Naive thymus-derived CD8-positive, alpha-beta T cell (primary cell): ENCODE measurements at places on chromosomes 12 and 14. TPM values are rescaled to one million over a fixed set of nuclear protein-coding genes. Genes with fewer than 3 reads are reported as not detected.

- peak; percentile 30 for DNase-seq
These were observed 32.1 kb downstream of the DEPDC4 start for GRCh38 chr12:100234591-100235304.

- DNase-seq: no peak
These were observed 47.9 kb downstream of the PPP1R12A start for GRCh38 chr12:79886917-79887519.

- no peak for DNase-seq
These were observed 76.6 kb upstream of the GNG2 start for GRCh38 chr14:51783765-51784164.

DNA sequence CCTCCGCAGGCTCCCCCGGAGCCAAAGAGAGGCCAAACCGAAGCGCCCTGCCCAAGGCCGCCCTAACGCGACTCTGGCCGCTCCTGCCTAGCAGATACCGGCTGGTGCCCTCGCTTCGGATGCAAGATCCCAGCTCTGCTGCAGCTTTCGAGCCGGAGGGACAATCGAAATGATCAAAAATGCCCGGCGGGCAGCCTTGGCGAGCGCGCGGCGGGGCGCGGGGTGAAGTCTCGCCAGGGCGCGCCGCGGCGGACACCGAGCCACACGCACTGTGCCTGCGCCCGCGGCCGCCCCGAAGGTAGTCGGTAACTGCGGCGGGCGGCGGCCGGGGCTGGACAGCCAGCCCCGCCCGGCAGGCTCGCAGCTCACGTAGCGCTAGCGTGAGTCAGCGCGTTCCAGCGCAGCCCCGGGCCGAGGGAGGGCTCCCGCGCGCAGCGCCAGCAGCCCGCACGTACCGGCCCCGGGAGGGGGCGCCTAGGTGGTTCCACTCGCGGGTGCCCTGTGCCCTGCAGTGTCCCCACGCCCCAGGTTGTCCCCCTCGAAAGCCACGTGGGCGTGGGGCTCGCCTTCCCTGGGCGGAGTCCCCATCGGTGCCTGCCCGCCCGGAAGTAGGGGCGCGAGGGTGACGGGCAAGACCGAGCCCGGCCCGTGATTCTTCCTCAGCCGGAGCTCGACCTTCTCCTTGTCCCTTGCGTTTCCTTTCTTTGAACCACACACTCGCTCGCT lies 109.2 kb upstream of the EGLN3 start:
- peak; percentile 13 for DNase-seq

GRCh38 chr14:65054471-65055085 lies 47.7 kb downstream of the MAX start:
- no peak for DNase-seq

- DNase-seq: no peak
These were observed 1.1 kb downstream of the PAPLN start for GRCh38 chr14:73238424-73238852.

DNA sequence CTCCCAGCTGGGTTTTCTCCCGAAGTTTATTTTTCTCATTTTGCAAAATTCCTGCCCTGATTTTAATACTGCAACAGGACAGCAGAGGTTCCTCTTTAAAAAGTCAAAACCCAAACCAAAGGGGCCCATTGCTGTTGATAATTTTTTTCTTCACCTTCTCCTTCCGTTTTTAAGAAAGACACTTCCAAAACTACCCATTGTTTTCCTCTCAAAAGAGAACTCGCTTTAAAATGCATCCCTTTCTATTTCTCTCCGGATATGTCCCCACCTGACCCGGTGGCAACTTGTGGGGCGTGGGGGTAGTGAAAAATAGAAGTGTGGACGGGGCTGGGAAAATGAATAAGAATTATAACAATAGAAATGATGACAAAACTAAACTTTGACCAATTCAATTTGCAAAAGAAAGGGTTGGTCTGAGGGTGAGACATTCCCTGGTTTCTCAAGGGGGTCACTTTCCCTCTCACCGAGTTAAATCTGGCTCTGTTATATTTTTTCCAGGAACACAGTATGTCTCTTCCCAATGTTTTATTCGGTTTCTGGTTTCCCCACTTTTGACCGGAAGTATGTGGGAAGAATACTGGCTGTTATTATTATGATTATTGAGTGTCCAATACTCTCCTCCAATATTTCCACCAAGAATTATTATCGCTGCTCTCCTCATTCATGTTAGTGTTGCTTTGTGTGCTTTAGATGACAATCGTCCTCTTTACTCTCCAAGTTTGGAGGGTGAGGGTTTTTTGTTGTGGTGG lies 4.1 kb upstream of the TBX5 start:
- no peak for DNase-seq

DNA sequence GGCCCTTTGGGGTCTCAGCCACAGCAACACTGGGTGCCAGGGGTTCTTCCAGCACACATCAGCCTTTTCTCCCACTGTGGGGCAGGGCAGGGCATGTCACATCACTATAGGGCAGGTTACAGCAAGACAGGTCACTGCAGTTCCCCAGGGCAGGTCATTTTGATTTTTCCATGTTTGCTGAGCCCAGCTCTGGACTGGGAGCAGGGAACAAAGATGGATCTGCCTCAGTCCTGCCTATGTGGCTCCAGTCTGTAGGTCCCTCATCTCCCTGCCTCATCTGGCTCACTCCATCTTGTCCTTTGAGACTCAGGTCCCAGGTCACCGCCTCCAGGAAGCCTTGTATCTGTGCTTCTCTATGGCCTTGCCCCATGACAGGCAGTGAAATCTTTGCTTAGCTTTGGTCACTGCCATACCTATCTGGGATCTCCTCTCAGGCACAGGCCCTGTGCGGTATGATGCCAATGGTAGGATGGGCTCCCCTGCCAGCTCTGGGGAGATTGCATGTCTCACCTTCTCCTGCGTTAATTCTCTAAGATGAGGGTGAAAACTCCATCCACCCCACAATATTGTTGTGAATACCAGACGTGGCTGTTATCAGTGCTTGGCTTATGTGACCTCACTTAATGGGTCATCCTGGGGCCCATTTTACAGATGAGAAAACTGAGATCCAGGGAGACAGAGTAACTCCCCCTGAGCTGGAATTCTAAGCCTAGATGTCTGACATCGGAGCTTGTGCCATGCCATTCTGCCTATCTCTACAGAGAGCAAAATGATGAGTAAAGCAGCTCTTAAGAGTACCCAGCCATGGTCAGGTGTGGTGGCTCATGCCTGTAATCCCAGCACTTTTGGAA lies 1.5 kb downstream of the SERPINA6 start:
- no peak for DNase-seq

- no peak for DNase-seq
These were observed 9.7 kb downstream of the DDX47 start for GRCh38 chr12:12822886-12823285.

GRCh38 chr14:89750281-89750755 lies 204.2 kb downstream of the EFCAB11 start:
- no peak for DNase-seq

DNA sequence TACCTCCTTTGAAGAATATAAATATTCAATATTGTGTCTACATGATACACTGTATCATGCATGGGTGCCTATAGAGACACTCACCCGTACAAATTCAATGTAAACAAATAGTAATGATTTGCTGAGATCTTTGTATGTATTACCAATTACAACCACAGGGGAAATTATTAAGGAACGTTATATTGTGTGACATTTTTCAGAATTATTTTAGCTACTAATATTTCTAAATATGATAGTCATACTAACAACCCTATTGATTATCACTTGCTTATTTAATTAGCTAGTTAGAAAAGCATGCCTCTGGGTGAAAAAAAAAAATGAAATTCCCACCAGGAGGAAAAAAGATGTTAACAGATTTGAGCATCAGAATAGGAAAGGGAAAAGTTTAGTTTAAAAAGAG lies 2.1 kb downstream of the SOX5 start:
- no peak for DNase-seq

GRCh38 chr14:68627868-68628604 lies 164.8 kb downstream of the ZFP36L1 start:
- DNase-seq: peak; percentile 63

GRCh38 chr12:108129017-108129812 lies at the start of gene WSCD2:
Gene WSCD2, plus strand, starts transcription at chr12:108129288. Its CDS starts 66,545 bp downstream, at chr12:108195833.
- no peak for DNase-seq

- DNase-seq: no peak
These were observed 67.0 kb upstream of the ARHGAP5 start for GRCh38 chr14:32009976-32010581.

GRCh38 chr12:93813972-93814821 lies 137.0 kb downstream of the CRADD start:
- DNase-seq: no peak

GRCh38 chr12:9721394-9722092 lies 11.4 kb downstream of the CLECL1 start:
- DNase-seq: no peak

- no peak for DNase-seq
These were observed 72.4 kb downstream of the TMTC1 start for GRCh38 chr12:29711381-29711780.

DNA sequence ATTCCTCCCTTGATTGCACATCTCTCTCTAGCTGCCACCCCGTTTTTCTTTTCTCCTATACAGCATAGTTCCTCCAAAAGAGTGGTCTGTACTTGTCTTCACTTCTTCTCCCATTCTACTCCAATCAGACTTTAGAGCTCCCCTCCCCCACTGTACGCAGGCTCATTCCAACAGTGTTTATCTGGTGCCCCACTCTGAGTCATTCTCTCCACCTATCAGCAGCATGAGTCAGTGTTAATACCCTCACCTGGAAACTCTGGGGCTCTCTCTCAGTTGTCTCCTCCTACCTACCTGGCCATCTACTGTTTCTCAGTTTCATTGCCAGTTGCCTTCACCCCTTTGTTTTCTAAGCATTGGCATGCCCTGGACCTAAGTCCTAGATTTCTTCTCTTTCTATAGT lies 175.1 kb upstream of the ARHGAP5 start:
- no peak for DNase-seq

Gene TMPRSS12
- not detected for polyA plus RNA-seq

Gene OSBPL8
- 103 TPM for polyA plus RNA-seq

Gene SLC22A17
- polyA plus RNA-seq: 3.9 TPM

Gene ANKS1B
- polyA plus RNA-seq: not detected

Gene CNTN1
- polyA plus RNA-seq: not detected

Gene MSI1
- polyA plus RNA-seq: not detected

Gene ETFBKMT
- polyA plus RNA-seq: 0.34 TPM

Gene AVPR1A
- not detected for polyA plus RNA-seq

Gene KRT83
- polyA plus RNA-seq: not detected

Gene SLC10A1
- not detected for polyA plus RNA-seq

Gene ASCL1
- not detected for polyA plus RNA-seq

Gene LRRK2
- polyA plus RNA-seq: 0.05 TPM

Gene OTOGL
- not detected for polyA plus RNA-seq
